ENCODE measurements at places on chromosomes 16 and 17.
A peak's percentile ranks its signal among the peaks of the same experiment; 100 is the strongest.

DNA sequence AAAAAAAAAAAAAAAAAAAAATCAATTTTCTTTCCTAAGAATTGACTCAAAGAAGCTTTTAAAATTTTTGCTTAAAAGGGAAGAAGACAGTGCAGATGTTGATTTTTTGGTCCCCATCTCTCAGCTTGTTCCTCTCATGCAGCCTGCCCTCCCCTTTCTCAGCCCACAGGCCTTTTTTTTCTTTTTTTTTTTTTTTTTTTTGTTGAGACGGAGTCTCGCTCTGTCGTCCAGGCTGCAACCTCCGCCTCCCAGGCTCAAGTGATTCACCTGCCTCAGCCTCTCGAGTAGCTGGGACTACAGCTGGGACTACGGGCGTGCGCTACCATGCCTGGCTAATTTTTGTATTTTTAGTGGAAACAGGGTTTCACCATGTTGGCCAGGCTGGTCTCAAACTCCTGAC, 17.7 kb downstream of the YPEL2 start:
- DNase-seq, result no peak

DNA sequence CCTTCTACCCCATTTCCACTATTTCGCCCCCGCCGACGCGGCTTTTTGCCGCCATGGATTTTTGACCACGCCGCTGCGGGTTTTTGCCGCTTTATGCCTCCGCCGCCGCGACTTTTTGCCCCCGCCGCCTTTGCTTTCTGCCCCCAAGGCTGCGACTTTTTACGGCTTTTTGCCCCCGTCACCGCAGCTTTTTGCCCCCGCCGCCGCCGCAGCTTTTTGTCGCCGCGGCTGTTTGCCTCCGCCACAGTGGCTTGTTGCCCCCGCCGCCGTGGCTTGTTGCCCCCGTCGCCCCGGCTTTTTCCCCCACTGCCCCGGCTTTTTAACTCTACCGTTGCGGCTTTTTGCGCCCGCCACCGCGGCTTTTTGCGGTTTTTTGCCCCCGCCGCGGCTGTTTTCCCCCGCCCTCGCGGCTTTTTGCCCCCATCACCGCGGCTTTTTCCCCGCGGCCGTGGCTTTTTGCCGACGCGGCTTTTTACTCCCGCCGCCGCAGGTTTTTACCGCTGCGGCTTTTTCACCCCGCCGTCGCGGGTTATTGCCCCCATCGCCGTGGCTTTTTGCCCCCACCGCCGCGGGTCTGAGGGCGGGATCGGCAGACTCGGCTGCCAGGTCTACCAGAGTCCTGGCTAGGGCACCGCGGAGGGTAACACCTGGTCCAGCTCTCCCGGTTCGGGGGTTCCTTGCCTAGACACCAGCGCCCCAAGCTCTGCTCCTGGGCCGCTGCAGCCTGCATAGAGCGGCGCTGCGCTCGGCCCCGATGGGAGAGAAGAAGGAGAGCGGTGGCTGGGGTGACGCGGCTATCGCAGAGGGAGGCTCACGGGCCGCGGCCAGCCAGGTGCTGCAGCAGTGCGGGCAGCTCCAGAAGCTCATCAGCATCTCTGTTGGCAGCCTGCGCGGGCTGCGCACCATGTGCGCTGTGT, 562.7 kb upstream of the WSB1 start:
- DNase-seq, result no peak

GRCh38 chr16:19375561-19376158, 42.0 kb upstream of the TMC5 start:
- DNase-seq, result peak; percentile 64

GRCh38 chr16:75043175-75043895, 44.5 kb downstream of the ZNRF1 start:
- DNase-seq, result no peak

DNA sequence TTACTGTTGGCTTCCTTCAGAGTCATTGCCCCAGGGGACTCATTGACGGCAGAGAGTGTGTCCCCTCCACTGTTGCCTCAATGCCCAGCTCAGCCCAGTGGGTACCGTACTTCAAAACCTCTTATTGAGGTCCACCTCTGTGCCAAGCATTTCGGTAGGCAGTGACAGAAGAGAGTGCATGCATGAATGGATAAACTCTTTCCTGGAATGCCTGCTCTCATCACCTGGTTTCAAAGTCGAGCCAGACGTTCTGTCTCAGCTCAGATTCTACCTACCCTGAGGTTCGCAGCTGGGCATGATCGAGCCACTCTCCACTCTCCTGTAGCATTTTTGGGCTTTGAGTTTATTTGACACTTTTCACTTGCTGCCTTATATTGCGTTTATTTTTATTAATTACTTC, 647.0 kb downstream of the MAF start:
- no peak for DNase-seq

- no peak for DNase-seq
Observed at GRCh38 chr17:66964930-66965800, 658 bp downstream of the CACNG4 start.

GRCh38 chr17:49193513-49194296, 16.7 kb downstream of the GNGT2 start:
- DNase-seq, result peak; percentile 42

DNA sequence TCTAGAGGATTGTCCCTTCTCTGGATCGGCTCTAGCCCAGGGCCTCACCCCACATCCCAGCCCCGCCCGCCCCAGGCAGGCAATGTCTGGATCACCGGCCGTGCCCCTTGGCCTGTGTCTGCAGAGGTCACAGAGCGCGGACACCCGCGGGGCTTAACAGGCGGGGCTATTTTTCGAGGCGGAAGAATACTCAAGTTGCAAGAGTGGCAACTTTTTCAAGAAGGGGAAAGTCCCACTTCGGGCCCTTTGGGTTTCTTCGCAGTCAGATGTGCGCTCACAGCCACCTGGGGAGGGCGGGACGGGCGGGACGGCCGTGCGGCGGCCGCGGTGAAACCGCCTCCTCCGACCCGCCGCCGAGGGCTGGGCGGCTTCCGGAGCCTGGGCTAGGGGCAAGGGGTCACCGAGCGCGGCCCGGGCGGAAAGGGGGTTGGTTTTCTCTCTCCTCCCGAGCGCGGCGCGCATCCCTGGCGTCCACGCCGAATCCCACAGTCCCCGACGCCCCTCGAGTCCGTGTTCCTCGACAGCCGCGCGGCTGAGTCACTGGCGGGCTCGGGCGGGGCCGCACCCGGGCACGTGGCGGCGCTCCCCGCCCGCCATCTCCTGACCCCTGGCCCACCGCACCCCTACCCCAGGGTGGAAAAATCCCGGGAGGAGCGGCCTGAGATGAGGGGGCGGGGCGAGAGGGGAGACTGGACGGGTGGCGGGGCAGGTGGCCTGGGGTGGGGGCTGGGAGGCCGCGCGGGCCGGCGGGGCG, 1.2 kb upstream of the PFN1 start:
- DNase-seq, result peak; percentile 77

DNA sequence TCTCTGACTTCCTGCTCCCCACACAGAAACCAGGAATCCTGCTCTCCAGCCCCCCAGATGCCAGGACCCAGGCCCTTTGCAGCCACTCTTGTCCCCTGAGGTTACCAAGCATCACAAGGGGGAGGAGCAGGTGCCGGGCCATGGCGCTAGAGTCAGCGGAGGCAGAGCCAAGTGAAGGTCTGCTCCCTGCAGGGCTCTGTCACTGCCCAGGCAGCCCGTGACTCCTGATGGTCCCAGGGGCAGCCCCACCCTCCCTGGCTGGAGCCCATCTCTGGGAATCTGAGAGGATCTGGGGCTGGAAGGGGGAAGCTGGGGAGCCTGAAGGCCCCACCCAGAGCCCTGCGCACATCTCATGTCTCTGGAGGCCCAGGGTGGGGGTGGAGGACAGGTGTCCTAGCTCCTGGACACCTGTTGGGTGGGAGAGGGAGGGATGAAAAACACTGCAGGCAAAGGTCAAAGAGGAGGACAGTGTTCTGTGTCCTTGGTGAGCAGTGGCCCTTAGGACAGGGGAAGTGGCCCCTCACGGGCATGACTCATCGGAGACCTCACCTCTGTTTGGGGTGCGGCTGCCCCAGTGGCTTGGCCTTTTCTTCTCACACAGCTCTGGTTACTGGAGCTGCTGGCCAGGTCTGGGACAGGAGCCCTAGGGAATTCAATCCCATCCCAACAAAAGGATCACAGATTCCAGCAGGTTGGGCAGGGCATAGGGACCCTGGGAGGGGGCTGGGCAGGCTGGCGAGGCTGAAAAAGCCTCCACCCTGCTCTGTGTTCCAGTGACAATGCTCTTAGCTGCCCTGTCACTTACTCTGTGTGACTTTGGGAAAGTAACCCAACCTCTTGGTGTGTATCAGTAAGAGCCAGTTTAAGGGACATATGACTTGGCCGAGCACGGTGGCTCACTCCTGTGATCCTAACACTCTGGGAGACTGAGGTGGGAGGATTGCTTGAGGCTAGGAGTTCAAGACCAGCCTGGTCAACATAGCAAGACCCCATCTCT, at the start of gene PRSS36:
Gene PRSS36 (minus strand): TSS at position 173 of the 997 bp plus-strand sequence. CDS start 31 bp downstream, at position 142.
- DNase-seq, result no peak

- no peak for DNase-seq
Observed at GRCh38 chr16:75062135-75062975, 54.2 kb downstream of the LDHD start.

DNA sequence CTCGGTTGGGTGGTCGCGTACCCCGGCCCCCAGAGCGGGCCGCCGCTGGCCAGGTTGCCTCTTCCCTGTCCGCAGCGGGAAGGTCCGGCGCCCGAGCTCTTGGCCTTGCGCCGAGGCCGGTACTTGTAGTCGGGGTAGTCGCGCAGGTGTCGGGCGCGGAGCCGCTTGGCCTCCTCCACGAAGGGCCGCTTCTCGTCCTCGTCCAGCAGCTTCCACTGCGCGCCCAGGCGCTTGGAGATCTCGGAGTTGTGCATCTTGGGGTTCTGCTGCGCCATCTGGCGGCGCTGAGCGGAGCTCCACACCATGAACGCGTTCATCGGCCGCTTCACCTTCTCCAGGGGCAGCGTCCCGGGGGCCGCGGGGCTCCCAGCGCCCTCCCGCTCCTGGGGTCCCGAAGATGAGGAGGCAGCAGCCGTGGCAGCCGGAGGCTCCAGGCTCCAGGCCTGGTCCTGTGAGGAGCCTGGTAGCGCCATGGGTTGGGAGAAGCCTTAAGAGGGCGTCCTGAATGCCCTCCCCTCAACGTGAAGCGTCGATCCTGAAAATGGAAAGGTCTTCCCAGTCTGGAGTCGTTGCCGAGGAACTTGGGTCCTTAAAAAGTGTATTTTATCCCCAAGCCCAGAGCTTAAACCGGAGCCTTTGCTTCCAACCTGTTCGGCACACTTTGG, 558 bp downstream of the SOX15 start:
- DNase-seq, result no peak

DNA sequence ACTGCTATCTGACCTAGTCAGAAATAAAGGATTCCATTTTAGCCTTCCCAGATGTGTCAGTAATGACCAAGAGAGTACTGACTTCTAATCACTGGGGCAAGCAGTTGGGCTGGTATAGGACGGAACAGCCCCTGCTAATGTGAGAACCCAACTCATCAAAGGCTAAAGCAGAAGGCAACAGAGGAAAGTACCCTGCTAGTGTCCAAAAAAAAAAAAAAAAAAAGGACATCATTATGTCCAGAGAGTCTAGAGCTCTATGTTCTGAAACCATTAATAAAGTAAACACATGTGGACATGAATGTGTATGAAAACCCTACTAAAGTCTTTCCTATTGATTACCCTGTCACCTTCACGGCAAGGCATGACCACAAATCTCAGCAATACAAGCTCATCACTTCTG, 85.0 kb downstream of the CYTH1 start:
- no peak for DNase-seq

DNA sequence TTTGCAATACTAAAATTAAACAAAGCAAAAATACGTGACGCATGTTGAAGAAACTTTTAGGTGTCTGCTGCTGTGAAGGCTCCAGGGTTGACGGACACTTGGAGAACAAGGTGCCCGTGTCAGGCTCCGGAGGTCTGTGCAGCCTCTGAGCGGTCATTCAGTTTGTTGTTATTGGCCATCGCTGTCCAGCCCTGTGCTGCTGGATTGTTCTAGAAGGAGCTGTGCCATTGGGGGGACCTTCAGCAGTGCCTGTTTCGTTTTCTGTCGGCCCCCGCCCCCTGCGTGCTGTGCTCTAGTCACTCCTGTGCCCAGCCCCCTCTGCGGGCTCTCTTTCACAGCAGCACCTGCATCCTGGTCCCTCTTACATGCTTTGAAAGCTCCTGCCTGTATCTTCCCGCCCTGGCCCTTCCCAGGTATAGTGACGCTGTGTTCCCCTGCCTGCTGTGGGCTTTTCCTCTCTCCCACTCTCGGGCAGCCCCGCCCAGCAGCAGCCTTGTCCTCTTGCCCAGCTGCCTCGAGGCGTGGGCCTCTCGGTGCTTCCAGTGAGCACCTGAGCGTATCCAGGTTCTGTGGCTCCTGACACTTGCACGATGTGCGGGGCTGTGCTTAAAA, 50.7 kb downstream of the RNF213 start:
- DNase-seq, result no peak

GRCh38 chr17:59353936-59354755, 22.7 kb downstream of the YPEL2 start:
- no peak for DNase-seq

- DNase-seq, result no peak
Observed at GRCh38 chr16:25925421-25925820, 233.7 kb downstream of the HS3ST4 start.

- DNase-seq, result no peak
Observed at GRCh38 chr17:27741361-27741861, 58.9 kb downstream of the NOS2 start.

DNA sequence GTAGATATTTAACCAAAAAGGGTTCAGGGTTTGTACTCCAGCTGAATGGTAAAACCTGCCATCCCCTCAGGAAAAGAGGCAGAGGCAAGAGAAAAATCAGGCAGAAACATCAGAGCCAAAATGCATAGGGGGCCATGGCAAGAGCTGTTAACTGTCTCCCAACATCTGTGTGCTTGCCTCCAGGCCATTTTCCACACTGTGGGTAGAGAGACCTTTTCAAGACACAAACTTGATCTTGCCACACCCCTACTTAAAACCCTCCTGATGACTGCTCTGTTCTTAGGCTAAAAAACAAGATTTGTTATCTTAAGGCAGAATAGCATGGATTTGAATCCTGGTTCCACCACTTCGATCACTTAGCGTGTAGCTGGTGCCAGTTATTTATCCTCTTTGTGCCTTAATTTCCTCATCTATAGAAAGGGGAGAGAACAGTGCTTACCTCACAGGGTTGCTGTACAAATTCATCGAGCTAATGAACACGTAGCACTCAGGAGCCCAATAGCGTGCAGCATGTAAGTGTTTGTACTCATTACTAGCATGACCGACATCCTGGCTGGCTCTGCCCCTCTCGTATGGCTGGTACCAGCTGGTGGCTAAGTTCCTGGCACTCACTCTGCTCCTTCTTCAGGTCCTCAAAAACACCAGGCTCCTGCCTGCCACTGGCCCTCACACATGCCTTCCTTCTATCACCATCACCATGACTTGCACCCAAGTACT, 25.8 kb downstream of the STAT3 start:
- no peak for DNase-seq

GRCh38 chr16:69852815-69853214, 90.7 kb downstream of the WWP2 start:
- no peak for DNase-seq
